ENCODE measurements at places on chromosomes 7 and 10.

DNA sequence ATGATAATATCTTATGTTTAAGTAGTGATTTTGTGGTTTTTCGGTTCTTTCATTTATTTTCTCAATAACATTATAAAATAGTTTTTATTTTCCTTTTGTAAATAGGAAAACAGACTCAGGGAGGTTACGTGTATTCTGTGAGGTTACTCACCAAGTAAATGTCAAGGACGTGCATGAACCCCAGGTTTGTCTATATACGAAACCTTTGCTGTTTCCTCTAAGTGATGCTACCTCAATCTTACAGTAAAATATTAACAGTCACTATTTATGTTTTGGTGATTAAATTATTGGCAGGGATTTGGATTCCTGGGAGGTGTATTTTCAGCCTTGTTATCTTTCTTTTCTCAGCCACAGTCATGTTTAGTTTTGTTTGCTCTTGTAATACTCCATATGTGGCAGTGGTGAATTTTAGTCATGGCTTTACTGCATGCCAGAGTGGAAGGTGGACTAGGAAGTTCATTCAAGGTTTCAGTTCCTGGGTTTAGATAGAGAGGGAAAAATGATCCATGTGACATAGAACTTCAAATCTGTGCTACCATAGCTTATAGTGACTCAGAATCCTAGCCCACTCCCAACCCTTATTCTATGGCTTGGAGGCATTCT lies 139.9 kb downstream of the ARL4A start:
- no peak for DNase-seq

GRCh38 chr7:150842716-150843115 lies 9.6 kb upstream of the AOC1 start:
- DNase-seq: no peak

- DNase-seq: no peak
Measured at GRCh38 chr10:89275383-89275782, 23.8 kb upstream of the LIPA start.

GRCh38 chr7:134415700-134416099 lies 43.2 kb downstream of the AKR1B1 start:
- no peak for DNase-seq

DNA sequence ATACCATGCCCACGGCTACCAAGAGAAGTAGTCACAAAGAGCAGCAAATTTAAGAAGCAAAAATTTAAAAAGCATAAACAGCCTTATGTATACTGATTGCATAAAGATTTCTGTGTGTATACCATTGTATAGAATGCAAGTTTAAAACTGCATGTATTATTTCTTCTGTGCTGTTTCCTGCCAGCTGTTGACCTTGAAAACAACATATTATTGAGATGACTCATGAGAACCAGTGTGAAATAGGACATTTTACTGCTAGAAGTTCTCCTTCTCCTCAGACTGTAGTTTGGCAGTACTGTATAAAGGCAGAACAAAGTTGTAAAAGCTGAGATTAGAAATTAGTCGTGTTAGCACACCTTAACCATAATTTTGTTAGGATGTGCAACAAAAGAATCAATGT lies 42.3 kb upstream of the SGCE start:
- DNase-seq: no peak

GRCh38 chr10:22334414-22335172 lies 10.7 kb upstream of the SPAG6 start:
- no peak for DNase-seq

DNA sequence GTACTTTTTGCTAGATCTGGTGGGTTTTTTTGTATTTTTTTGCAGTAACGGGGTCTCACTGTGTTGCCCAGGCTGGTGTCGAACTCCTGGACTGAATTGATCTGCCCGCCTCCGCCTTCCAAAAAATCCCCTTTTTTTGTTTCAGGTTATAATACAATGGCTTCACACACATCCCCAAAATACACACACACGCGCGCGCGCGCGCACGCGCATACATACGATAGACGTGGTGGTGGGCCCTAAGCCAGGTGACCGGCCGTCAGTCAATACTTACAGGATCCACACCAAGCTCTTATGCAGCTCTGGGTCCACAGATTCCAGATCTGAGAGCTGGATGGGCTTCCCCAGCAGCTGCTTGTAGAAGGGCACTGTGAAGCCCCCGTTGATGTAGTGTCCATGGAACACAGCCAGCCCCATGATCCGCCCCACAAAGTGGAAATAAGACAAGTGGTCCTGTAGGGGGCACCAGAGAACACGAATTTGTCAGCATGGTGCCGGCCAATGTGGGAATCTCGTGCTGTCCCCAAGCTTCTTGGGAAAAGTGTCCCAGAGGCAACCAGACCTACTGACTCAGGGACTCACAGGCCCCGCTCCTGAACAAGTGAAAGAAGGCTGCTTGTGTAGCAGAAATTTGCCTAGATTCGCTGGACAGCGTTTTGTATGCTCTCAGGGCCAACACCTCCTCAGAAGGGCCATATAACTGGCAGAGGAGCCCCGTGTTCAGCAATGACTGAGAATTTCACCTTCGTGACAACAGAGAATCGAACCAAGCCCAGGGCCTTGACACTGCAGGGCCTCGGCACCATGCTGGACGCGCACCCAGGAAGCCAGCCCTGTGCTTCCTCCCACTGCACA lies 103.6 kb downstream of the SMURF1 start:
- DNase-seq: peak; percentile 37

GRCh38 chr10:97000487-97001182 lies 168.5 kb downstream of the LCOR start:
- DNase-seq: no peak

- no peak for DNase-seq
Measured at GRCh38 chr7:133310232-133310862, 57.5 kb downstream of the EXOC4 start.

DNA sequence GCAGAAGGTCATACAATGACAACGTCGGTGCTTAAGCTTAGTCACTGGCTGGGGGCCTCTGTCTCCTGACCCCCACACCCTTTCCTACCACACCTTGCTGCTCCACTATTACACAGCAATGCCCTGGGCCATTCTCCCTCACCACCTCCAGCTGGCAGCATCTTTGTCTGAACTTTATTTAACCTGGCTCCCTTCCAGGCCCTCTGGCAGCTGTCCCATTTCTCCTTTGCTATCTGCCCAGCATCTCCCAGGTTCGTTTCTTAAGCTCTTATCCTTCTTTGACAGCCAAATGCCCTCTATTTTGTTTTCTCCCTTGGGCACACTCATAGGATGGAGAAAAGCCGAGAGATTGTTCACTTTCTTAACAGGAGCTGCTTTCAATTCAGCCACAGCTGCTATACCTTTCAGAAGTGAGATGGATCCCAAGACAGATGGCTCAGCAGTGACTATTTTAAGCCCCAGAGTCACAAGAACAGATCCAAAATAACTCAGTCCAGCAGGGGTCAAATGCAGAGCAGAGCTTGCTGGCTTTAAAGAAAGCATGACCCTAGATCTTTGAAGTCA lies 1277.1 kb upstream of the AUTS2 start:
- DNase-seq: no peak

DNA sequence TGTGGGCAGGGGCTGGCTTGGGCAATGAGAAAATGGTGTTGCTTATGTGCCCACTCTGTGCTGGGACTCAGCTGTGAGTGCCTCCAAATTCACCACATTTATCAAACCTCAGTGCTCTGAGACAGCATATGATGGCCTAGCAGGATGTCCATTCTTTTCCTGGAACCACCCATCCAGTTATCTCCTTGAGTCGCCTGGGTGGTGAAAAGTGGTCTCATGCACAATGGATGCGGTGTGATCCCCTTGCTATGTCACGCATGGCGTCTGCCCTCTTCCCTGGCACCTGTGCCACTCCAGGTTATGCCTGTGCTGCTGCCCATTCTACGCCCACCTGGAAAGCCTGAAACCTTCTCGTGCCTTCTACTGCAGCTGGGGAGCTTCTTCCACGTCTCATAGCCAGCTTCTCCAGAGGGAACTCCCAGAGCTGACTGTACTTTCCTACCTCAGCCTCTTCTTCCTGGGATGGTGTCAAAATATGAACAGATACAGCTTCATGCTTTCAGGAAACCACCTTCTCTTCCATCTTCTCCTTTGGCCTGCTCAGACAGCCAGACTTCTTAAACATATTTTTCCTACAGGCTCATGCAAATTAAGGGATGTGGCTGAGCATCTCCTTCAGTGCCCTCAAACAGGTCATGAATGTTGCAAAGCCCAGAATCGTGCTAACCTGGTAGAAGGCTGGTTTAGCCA lies 147.3 kb downstream of the PFKFB3 start:
- DNase-seq: no peak

- DNase-seq: no peak
Measured at GRCh38 chr10:43252166-43252782, 14.6 kb downstream of the RASGEF1A start.

- no peak for DNase-seq
Measured at GRCh38 chr7:113856010-113856409, 62.8 kb downstream of the PPP1R3A start.

- no peak for DNase-seq
Measured at GRCh38 chr7:128236924-128237586, 4.0 kb upstream of the LEP start.

DNA sequence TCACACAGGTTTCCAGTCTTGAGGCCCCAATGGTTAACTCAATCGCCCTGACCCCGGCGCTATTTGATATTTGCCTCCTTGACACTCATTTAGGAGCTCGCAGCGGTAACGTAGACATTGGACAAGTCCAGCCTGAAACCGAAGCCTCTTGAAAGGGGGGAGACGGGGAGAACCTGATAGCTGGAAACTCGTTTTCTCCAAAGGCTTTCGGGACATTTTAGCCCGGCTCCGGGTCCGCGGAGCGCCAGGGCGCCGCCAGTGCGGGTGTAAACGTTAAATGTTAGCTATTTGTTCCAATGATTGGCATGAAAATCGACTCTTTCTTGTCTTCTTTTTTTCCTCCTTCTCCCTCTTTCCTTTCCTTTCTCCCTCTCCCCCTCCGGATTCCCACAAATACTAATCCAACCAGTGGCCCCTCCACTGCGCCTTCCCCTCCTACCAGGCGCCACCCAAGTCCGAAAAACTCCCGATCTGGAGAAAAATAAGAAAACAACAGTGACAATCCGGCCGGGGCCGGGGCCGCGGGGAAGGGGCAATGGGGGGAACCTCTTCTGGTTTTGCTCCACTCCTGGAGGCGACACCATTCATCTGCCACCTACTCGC lies 17.2 kb upstream of the GATA3 start:
- no peak for DNase-seq

GRCh38 chr10:24951201-24952142 lies 934 bp downstream of the PRTFDC1 start:
- no peak for DNase-seq

DNA sequence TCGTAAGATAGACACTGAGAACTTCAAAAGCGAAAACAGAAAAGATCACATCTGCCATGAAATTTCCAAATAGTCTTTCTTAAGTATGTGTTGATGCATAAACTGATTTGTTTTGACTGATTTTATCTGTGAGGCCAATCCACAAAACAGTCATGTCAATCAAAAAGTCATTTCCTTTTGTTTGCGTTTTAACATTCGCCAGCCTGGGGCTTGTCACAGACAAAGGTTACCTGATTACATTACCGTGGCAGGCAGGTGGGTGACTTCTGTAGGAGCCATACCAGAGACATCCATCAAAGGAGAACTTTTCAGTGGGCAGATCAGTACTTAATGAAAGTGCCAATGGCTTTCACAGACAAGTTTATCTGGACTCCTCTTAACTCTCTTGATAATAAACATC lies 45.5 kb upstream of the BET1 start:
- no peak for DNase-seq
